ENCODE measurements at places on chromosomes 5 and 9.

- DNase-seq = no peak
These were observed 46.8 kb downstream of the GALNT12 start for GRCh38 chr9:98854266-98854665.

GRCh38 chr5:37899037-37899436, 59.2 kb upstream of the GDNF start:
- no peak for DNase-seq

GRCh38 chr5:83921666-83922193, 201.1 kb upstream of the HAPLN1 start:
- no peak for DNase-seq

DNA sequence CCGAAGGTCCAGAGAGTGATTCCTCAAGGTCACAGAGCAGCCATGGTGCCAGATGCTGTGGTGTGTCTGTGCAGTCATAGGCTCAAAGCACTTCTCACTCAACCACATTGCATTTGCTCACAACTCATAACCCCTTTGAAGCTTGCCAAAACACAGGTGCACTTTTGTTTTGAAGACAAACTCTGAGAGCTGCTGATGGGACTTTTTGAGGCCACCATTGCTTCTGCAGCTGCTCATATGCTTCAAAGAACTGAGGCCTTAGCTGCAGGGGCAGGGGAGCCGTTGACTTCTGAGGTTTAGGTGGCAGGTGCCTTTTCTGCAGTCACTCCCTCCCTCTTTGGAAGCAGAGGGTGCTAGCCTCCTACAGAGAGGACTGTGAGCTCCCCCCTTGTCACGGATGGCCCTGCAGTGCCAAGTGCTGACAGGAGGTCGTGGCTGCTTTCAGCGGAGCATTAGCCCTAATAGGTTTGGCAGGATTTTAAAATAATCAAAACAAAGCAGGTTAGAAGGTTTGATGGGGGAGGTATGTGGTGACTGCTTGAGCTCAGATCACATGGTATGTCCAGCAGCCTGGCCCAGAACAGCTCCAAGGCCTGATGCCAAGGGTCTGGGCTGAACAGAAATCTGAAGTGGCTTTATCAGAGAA, 232.1 kb downstream of the MAN2A1 start:
- DNase-seq = peak; percentile 78

GRCh38 chr5:53029608-53030007, 40.5 kb downstream of the ITGA2 start:
- DNase-seq = no peak

DNA sequence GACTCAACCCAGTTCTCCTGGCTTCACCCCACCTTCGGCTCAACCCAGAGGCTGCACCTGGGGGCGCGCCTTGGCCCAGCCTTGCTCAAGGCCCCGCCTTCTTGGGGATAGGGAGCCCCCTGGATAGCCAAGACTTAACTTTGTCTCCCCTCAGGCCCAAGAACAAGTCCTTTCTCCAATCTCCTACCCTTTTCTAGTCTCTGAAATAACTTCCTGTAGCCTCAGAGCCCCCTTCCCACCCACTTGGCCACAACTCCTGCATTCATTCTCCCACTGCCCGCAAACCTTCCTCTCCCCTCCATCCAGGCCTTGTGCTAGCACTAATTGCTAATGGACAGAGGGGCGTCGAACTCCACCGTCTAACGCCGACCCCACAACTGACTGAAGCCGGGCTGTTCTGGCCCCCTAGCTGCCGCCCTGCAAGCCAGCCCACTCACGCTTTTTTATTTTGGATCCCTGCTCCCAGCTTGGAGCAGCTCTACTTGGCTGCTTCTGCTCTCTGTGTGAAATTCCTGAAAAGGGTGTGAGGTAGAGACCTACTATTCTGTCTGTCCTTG, 579 bp upstream of the ASTN2 start:
- no peak for DNase-seq
